ENCODE measurements at places on chromosomes 13 and 19. TPM values are rescaled to one million over a fixed set of nuclear protein-coding genes. Genes with fewer than 3 reads are reported as not detected.

The SCAF1 gene
- total RNA-seq: 96.8 TPM

The STOML3 gene
- not detected for total RNA-seq

The RABAC1 gene
- 66.3 TPM for total RNA-seq

The IGFL1 gene
- not detected for total RNA-seq

The CLC gene
- total RNA-seq: not detected

The ZFP30 gene
- total RNA-seq: 4.7 TPM

The CALR3 gene
- not detected for total RNA-seq

The FBXL12 gene
- total RNA-seq: 21.9 TPM

The CAMSAP3 gene
- 24.0 TPM for total RNA-seq

The ZNF841 gene
- 0.10 TPM for total RNA-seq

The FCER2 gene
- total RNA-seq: 0.20 TPM

The EID2 gene
- total RNA-seq: 11.7 TPM

The CCDC122 gene
- total RNA-seq: 5.8 TPM

The ISYNA1 gene
- total RNA-seq: 365 TPM

The DPF1 gene
- 9.7 TPM for total RNA-seq

The WDR62 gene
- 17.0 TPM for total RNA-seq

The LEUTX gene
- not detected for total RNA-seq

The RFPL4AL1 gene
- not detected for total RNA-seq

The VSIG10L gene
- 4.6 TPM for total RNA-seq

The VAV1 gene
- total RNA-seq: 20.6 TPM

The PSG5 gene
- total RNA-seq: not detected

The ZNF284 gene
- not detected for total RNA-seq

The RYR1 gene
- total RNA-seq: 4.1 TPM

The IGFL3 gene
- not detected for total RNA-seq

The SPACA7 gene
- not detected for total RNA-seq

The DAPK3 gene
- 54.8 TPM for total RNA-seq

The RUBCNL gene
- 0.42 TPM for total RNA-seq

The NAPA gene
- 58.8 TPM for total RNA-seq

The KL gene
- not detected for total RNA-seq

The MCF2L gene
- total RNA-seq: 19.3 TPM

The ZNF442 gene
- not detected for total RNA-seq

The KIR3DL2 gene
- not detected for total RNA-seq

The GNG7 gene
- total RNA-seq: 11.3 TPM

The CEACAM19 gene
- total RNA-seq: 4.0 TPM

The PNMA8B gene
- total RNA-seq: 0.10 TPM

The RFPL4A gene
- total RNA-seq: not detected

The ZNF729 gene
- not detected for total RNA-seq

The PHF11 gene
- total RNA-seq: 12.1 TPM

The ADM5 gene
- 12.1 TPM for total RNA-seq

The GSX1 gene
- not detected for total RNA-seq

The EFNB2 gene
- 30.9 TPM for total RNA-seq

Measured in HCT116 (cell line).